Calu3 (cell line): ENCODE measurements at places on chromosomes 12 and 14. TPM values are rescaled to one million over a fixed set of nuclear protein-coding genes. Genes with fewer than 3 reads are reported as not detected.

DNA sequence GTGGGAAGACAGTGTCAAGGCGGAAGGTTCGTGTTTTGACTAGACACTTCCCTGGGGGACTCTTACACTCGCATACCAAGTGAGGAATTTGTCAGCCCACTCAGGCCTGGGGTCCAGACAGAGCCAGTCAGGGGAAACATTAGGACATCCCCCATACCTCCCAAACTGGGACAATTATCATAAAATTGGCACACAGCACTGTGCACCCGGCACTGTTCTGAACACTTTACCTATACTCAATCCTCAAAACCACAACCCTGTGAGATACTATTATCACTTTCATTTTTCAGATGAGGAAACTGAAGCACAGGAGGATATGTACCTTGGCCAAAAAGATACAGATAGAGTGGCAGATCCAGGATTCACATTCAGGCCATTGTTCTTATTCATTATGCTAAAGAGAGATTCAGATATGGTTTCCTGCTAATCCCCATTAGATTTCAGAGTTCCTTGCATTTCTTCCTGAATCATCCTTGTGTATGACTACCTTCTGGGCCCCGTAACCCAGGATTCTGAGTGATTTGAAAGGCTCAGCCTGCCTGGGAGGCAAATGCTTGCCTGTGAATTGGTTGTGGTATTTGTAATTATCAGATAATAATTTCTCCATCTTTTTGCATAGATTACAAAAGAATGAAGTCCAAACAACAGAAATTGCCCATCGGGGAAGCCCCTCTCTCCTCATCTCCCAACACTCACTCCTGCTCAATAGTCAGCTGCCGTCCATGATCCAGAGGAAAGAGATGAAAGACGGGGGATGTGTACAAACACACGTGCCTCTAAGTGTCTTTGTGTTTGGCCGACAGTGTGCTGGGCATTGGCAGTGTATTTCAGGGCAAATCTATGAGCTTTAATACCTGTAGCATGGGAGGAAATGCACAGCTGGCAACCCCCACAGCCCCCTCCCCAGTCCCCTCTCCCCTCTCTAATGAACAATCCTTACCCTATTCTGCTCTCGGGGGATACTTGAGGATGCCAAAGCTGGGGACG lies 4.6 kb downstream of the TAC3 start:
- no peak overlapping the region for H3K4me3 ChIP-seq
- peaks cover 70% of the 10 kb centered on the region for H3K27me3 ChIP-seq
- H3K36me3 ChIP-seq = peaks cover 2% of the 10 kb centered on the region
- no peak overlapping the region for H3K27ac ChIP-seq

GRCh38 chr12:116896411-116896924 lies 14.3 kb upstream of the FBXW8 start:
- H3K27me3 ChIP-seq = peaks cover 60% of the 10 kb centered on the region
- H3K4me3 ChIP-seq = no peak overlapping the region
- H3K36me3 ChIP-seq = no peaks in the 10 kb centered on the region
- no peaks in the 10 kb centered on the region for H3K4me1 ChIP-seq
- DNase-seq = no peak

- H3K27me3 ChIP-seq = no peaks in the 10 kb centered on the region
- H3K4me3 ChIP-seq = no peak overlapping the region
- H3K4me1 ChIP-seq = no peaks in the 10 kb centered on the region
Observed at GRCh38 chr12:43988838-43989560, 153.1 kb downstream of the TMEM117 start.

DNA sequence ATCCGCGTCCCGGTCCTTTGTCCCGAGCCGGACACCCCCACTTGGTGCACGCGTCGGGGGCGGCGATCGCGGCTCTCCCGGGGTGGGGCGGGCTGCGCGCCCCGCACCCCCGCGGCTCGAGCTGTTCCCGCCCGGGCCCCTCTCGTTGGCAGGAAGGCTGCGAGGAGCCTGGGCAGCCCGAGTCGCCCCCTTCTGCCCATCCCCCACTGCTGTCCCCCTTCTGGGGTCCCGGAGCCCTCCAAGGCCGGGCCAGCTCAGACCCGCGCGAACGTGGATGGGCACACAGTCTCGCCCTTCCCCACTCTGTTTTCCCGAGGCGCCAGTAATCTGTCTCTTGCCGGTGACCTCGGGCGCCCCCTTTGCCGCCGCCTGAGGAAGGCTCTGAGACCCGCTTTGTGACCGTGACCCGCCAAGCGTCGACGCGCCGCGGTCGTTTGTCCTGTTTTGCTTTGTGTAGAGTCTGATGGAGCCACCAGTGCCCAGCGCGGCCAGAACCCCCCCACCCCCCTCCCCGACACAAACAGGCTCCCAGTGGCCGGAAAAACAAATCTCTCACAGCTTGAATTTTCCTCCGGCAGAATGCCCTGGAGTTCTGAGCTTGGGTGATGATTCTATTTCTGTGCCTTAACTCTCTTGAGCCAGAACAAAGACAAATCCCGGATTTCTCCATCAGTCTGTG lies 610 bp downstream of the C14orf132 start:
- H3K27me3 ChIP-seq = peaks cover 62% of the 10 kb centered on the region
- peaks cover 17% of the 10 kb centered on the region for H3K36me3 ChIP-seq
- H3K4me1 ChIP-seq = peaks cover 14% of the 10 kb centered on the region
- peak overlapping the region; percentile 72 for H3K4me3 ChIP-seq

GRCh38 chr12:95830335-95831089 lies 28.2 kb upstream of the SNRPF start:
- peaks cover 10% of the 10 kb centered on the region for H3K4me1 ChIP-seq
- no peak overlapping the region for H3K4me3 ChIP-seq
- peaks cover 28% of the 10 kb centered on the region for H3K27me3 ChIP-seq
- H3K36me3 ChIP-seq = no peaks in the 10 kb centered on the region

GRCh38 chr12:2638273-2639019 lies 156.3 kb upstream of the FKBP4 start:
- no peak for DNase-seq
- peaks cover 66% of the 10 kb centered on the region for H3K27me3 ChIP-seq
- H3K4me1 ChIP-seq = peaks cover 9% of the 10 kb centered on the region
- H3K27ac ChIP-seq = no peak overlapping the region
- no peak overlapping the region for H3K4me3 ChIP-seq

DNA sequence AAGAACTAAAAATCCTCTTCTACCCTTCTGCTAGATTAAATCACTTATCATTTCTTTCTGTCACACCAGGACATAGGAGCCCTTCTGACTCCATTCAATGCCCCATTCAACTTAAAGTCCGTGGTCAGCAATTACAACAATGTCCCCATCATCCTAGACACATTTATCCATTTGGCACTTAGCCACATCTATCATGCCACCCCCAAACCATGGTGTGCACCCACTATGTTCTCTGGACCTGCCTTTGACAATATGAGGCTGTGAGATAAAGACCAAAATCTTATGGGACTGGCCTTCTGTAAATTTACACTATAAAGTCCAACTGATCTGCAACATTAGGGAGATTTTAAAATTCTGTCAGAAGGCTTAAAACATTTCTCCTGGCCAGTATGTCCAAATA lies 104.4 kb downstream of the SSPN start:
- no peak for DNase-seq
- peak overlapping the region; percentile 14 for H3K4me3 ChIP-seq
- peak overlapping the region; percentile 7 for H3K27ac ChIP-seq
- H3K4me1 ChIP-seq = peaks cover 18% of the 10 kb centered on the region
- H3K36me3 ChIP-seq = no peaks in the 10 kb centered on the region

DNA sequence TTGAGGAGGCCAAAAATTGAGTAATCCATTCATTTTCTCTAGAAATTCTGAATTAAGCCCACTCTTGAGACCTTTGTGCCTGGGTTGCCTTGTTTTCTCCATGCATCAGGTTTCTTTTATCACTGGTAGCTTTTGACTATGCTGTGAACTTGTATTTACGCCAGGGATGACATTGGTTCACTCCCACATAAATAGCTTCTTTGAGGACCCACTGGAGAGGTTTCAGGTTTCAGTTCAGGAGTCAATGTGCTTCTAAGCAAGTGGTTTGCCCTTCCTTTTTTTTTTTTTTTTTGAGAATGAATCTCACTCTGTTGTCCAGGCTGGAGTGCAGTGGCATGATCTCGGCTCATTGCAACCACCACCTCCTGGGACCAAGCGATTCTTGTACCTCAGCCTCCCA lies 10.2 kb upstream of the SLC17A8 start:
- no peak overlapping the region for H3K4me3 ChIP-seq
- no peaks in the 10 kb centered on the region for H3K36me3 ChIP-seq
- no peaks in the 10 kb centered on the region for H3K27me3 ChIP-seq

- no peak for DNase-seq
- H3K4me1 ChIP-seq = no peaks in the 10 kb centered on the region
- no peak overlapping the region for H3K4me3 ChIP-seq
- H3K36me3 ChIP-seq = no peaks in the 10 kb centered on the region
Observed at GRCh38 chr14:99909513-99910064, 116.4 kb downstream of the EML1 start.

DNA sequence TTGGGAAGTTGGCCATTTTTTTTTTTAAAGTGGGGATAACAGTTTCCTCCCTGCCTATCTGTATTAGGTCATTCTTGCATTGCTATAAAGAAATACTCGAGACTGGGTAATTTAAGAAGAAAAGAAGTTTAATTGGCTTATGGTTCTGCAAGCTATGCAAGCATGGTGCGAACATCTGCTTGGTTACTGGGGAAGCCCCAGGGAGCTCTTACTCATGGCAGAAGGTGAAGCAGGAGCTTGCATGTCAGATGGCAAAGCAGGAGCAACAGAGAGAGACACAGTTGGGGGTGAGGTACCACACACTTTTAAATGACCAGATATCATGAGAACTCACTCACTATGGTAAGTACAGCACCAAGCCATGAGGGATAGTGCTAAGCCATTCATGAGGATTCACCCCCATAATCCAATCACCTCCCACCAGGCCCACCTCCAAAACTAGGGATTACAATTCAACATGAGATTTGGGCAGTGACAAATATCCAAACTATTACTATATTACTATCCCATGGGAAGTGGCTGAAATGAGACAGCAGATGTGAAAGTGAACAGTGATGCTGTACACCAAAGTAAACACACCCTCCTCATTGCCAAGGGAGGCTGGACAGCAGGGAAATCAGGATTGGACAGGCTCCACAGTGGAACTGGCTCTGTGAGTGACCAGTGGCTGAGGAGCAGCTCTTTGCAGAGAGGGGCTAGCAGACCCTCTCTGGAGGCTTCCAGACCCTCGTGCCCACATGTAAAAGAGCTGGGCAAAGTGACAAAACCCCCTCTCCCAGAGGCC lies 40.5 kb downstream of the CRACR2A start:
- DNase-seq = no peak
- H3K36me3 ChIP-seq = no peaks in the 10 kb centered on the region
- H3K27ac ChIP-seq = no peak overlapping the region
- no peaks in the 10 kb centered on the region for H3K4me1 ChIP-seq

DNA sequence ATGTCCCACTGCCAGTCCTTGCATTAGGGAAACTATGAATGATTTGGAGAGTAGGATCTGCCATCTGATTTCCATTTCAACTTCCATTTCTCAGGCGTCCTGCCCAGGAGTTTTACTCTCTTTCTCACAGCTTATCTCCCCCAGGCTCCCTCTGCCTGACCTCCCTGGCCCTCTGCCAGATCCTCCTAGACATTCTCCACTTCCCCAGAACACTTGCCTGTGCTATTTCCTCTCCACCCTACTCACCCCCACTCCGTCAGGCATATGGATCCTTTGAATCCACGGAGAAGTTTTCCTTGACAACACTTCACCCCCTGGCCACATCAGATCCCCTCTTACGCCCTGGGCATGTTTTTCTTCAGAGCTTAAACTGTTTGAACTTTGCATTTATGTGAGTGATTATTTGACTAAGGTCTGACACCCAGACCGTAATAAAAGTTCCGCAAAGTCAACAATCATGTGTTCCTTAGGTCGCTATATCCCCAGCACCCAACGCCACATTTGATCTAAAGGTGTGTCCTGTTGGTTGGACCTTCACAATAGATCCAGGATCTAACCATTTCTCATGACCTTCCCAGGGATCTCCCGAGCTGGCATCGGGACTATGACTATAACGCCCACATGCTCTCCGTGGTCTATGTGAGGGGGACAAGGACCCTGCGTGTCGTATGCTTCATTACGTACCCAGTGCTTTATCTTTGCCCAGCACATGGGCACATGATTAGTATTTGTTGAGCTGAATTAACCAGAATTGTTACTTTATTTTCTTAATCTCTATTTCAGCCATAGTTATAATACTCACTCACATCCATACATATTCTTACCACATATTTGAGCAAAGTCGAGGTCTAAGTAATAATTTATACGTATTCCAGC lies 255.8 kb upstream of the FOXN3 start:
- peak; percentile 10 for DNase-seq
- H3K27me3 ChIP-seq = peaks cover 9% of the 10 kb centered on the region
- H3K4me3 ChIP-seq = no peak overlapping the region
- H3K36me3 ChIP-seq = no peaks in the 10 kb centered on the region
- H3K4me1 ChIP-seq = peaks cover 12% of the 10 kb centered on the region

DNA sequence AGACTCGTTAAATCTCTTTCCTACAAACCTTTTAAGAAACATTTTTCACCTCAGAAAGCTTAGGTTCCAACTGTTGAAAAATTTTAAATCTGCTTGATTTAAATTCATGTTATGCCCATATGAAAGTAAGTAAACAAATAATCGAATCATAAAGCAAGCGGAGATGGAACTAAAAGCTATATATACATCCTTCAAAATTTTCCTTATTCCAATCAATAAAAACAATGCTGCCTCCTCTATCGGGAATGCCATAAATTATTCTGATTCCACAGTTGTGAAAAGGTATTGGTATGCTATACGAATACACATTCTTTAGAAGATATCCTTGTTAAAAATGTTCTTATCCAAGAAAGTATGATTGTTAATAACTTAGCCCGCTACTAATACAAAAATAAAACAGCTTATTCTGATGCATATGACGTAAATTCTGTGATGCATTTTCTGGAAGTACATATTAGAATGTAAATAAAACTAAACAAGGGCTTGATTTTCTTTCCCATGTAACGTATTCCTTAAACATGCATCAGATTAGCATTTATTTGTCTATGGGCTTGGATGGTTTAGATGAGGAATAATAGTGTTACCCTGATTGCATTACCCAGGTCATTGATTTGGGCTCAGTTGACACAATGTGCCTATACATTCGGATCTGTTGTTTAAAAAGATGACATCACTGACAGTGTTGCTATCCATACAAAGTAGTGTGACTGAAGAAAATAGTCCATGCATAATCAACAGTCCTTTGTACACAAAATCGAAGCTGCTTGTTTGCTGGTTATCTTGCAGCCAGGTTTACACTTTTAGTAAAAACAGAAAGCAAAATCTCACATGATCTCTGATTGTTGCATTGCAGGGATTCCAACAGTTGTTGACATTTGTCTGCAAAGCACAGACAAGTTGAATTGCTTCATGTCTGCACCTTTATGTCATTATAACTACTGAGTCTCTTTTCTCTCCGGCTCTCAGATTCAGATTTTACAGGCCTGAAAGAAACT lies 656 bp upstream of the DTD2 start:
- H3K27ac ChIP-seq = peak overlapping the region; percentile 88
- H3K36me3 ChIP-seq = peaks cover 19% of the 10 kb centered on the region
- DNase-seq = no peak

GRCh38 chr14:94599656-94600004 lies 12.6 kb upstream of the SERPINA3 start:
- H3K36me3 ChIP-seq = peaks cover 51% of the 10 kb centered on the region
- peaks cover 75% of the 10 kb centered on the region for H3K4me1 ChIP-seq
- H3K27me3 ChIP-seq = no peaks in the 10 kb centered on the region
- peak overlapping the region; percentile 46 for H3K4me3 ChIP-seq
- peak overlapping the region; percentile 95 for H3K27ac ChIP-seq
- peak; percentile 81 for DNase-seq

Gene BICDL1
- total RNA-seq = 25.7 and 31.6 TPM in 2 replicates

Gene FAIM2
- total RNA-seq = not detected in 2 replicates

Gene PZP
- total RNA-seq = not detected in 2 replicates

Gene CHGA
- total RNA-seq = 0.17 and 0.24 TPM in 2 replicates

Gene RFLNA
- not detected in 2 replicates for total RNA-seq

Gene HOXC12
- total RNA-seq = not detected in 2 replicates
